ENCODE measurements at places on chromosomes 5 and 9.
A peak's percentile ranks its signal among the peaks of the same experiment; 100 is the strongest.

- no peak for DNase-seq
Measured at GRCh38 chr9:83987402-83987791, 6.8 kb downstream of the RMI1 start.

GRCh38 chr5:34707451-34708107, 51.5 kb downstream of the RAI14 start:
- no peak for DNase-seq

DNA sequence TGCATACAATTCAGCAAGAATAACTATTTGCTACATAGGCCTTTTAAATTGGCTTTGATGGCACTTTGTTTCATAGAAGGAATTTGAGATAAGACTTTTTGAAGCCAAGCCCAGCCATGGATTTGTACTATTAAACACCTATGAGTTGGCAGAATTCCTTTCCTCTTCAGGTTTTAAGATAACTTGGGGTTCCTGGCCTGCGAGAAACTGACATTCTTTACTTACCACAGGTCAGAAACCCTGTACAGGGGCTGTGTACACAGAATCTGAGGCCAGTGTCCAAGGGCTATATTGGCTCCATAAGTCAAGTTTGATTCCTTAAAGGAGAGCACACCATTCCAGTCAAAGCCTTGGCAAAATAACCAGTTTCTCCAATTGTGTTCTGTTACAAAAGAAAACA, 10.8 kb upstream of the BTNL3 start:
- no peak for DNase-seq

- DNase-seq = no peak
Measured at GRCh38 chr5:104821606-104822005, 1259.0 kb upstream of the NUDT12 start.

GRCh38 chr9:73042155-73042554, 89.3 kb upstream of the ALDH1A1 start:
- no peak for DNase-seq

GRCh38 chr9:78664370-78664769, 367.4 kb downstream of the PSAT1 start:
- no peak for DNase-seq

DNA sequence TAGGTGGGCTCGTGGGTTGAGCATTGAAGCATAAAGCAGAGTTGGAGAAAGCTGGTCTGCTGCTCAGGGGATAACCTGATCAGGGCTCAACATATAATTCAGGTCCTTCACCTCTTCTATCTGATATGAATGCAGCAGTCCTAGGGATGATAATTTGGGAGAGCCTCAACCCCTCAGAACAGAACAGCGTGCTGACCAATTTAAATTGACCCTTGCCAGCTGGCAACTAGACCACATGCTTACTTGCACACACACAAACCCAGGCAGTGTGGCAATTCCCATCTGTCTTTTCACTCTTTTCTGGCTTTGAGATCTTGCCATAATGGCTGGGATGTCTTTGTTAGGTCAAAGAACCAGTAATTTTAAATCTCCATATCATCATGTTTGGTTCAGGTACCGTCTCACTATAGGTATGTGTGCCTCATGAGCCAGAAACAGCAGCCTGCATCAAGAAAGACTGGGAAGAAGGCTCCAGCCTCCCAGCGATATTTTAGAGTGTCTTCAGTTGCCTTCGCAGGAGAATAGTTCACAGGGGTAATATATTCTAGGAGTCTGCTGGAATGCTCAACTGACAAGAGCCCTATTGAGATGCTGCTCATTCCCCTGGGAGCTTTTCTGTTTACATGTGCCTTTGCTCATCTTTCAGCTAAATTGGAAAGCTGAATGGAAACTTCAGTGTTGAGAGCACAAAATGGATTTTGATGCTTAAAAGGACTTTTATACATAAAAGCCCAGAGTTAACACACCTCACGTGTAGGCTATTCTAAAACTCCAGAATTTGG, 497.6 kb downstream of the RASEF start:
- no peak for DNase-seq

- no peak for DNase-seq
Measured at GRCh38 chr9:12699529-12699928, 6.3 kb downstream of the TYRP1 start.

DNA sequence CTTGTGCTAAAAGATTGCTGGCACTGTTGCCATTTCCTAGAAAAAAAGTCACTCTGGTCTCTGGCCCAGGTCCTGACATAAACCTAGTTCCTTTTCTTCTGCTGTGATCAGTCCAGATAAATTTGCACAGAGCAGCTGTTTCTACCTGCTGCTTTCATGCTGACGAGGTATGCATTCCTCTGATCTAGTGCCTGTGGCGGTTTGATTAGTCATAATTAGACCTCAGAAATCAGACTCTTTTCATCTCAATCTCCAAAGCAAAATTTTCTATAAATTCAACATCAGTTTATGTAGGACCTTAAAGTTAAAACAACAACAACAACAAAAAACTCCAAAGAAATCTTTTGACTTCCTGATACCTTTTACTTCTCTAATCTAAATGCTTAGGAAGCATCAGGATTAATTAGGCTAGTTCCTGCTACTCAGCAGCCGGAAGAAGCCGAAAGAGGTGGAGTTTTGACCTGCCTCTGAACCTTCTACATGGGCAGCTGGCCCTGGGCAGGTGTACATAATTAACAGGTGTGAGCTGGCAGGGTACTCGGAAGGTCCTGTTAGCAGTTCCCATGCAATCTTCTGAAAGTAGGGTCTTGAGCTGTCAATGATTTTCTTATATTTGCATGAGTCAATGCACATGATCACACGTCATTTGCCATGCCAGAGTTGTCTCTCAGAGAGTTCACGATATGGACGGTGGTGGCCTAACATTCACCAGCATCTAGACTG, 83.3 kb upstream of the CCDC112 start:
- DNase-seq = no peak

- no peak for DNase-seq
Measured at GRCh38 chr9:121331992-121332685, 37.9 kb downstream of the STOM start.

GRCh38 chr9:70601000-70601951, 186.8 kb upstream of the KLF9 start:
- peak; percentile 98 for DNase-seq

- no peak for DNase-seq
Measured at GRCh38 chr5:32520356-32520755, 65.0 kb upstream of the SUB1 start.

DNA sequence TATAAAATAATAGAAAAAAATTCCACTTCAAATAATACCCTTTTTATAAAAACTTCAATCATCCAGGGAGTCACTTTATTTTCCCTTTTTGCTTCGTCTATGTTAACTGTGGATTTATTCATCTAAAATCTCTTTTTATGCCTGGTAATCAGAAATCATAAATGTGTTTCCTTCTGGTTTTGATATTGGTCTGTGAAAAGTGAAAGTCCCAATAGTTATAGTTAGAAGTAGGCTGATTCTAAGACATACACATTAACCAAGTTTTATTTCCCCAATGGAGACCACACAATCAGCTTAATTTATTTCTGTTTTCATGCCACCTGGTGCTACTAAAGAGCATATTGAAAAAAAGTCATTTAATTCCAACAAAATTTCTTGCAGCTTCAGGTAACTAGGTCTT, 45.7 kb downstream of the ZNF474 start:
- no peak for DNase-seq

GRCh38 chr5:169767938-169768337, 130.9 kb downstream of the DOCK2 start:
- DNase-seq = peak; percentile 90

- peak; percentile 15 for DNase-seq
Measured at GRCh38 chr5:150067405-150067960, 18.9 kb downstream of the CSF1R start.

DNA sequence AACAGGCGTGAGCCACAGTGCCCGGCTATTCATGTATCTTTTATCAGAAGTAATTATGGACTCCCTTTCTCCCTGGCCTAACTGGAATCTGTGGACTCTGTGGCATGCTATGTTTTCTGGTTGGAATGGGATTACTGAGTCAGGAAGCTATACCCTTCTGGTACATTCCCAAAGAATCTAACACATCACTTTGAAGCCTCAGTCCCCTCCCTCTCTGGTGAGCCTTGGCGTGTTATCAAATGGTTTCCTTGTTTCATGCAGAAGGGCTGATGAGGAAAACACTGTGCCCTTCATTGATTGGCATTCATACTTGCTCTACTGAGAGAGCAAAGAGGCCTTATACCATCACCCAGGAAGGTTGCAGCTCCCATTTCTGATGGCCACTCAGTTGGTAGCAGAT, 22.9 kb downstream of the C5orf15 start:
- no peak for DNase-seq

- DNase-seq = no peak
Measured at GRCh38 chr5:75460942-75461610, 50.4 kb downstream of the CERT1 start.

GRCh38 chr9:78821126-78821822, 524.3 kb downstream of the PSAT1 start:
- DNase-seq = peak; percentile 29

GRCh38 chr5:41835645-41836044, 34.6 kb downstream of the OXCT1 start:
- DNase-seq = peak; percentile 88

GRCh38 chr9:92607773-92608172, 62.2 kb downstream of the IPPK start:
- no peak for DNase-seq

DNA sequence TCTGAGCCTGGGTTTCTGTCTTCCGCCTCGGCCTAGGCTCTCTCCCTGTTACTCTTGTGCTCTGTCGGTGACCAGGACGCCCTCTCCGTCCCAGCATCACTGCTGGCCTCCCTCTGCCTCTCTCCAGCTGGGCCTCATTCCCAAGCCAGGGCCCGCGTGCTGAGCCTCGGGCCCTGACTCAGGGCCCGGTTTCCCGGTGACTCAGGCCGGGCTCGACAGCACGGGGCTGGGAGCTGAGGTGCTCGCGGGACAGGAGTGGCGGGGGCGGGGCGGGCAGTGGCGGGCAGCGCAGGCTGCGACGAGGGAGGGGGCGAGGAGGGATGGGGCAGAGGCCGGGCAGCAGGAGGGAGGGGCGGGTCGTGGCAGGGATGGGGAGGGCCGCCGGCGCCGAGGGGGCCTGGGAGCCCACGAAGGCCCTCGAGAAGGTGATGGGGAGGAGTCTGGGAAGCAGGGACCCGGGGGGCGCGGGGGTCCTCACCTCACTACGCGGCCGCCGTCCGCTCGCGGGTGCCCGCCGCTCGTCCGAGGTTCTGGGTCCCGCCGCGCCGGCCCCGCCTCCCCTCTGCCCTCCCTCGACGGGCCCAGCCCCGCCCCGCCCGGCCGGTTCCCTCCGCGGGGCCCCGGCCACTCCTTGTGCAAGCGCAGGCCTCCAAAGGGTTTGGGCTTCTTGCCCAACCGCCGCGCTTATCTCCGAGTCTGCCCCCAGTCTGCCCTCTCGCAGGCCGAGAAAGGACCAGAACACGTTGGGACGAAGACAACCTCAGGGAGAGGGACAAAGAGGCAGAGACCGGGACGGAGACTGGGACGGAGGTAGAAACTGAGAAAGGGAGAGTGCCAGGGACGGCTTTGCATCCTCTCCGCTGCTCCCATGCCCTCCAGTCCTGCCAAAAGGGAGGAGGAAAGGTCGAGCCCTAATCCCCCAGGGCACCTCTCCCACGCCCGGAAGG, at the start of gene ARAP3:
Gene ARAP3 (minus strand): TSS at position 536 of the 947 bp plus-strand sequence. CDS start 1,744 bp downstream, outside the sequence.
- peak; percentile 94 for DNase-seq

GRCh38 chr9:82894961-82895821, 167.8 kb downstream of the RASEF start:
- DNase-seq = no peak

GRCh38 chr5:4345850-4346249, 750.2 kb downstream of the IRX1 start:
- no peak for DNase-seq

DNA sequence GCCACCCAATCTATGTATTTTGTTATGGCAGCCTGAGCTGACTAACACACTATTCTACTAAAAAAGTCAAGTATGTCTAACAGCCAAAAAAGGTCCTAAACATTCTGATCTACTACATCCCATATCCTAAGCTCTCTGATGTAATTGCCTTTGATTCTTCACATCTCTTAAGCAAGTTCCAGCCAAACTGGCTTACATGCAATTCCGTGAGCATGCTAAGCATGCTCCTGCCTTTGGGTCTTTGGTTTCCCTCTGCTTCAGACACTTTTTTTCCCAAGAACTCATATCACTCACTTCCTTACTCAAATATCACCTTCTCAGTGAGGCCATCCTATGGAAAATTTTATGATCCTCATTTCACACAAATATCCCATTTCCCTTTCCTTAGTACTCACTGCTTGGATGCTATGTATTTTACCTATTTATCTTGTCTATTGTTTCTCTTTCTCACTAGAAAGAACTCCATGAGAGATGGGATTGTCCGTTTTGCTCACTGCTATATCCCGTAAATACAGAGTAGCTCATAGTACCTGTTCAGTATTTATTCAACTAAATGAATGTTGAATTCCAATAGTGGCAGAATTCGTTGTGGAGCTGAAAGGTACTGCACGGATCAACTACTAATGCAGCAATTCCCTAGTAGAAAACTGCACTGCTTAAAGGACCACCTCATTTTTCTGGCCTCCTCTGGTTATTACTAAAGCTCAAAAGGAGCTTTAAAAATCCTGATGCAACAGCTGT, 2.3 kb upstream of the SLC12A2 start:
- no peak for DNase-seq

- peak; percentile 46 for DNase-seq
Measured at GRCh38 chr5:155943516-155944407, 383.2 kb upstream of the SGCD start.

DNA sequence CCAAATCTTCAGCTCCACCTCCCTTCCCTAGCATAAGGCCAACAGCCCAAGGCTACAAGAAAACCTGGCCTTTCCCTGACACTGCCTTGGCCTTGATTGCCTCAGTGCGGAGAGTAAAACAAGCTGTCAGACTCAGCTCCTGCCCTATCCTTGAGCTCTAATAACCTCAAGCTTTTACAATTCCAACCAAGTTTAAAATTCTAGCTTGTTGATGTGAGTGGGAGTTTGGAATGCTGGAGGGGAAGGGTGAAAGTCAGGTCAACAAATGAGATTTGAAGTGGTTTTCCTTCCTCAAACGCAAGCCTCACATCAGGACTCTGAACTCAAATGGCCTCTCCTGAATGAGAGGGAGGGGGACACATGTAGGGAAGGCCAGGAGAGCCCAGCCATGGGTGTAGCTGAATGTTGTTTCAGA, 197.0 kb upstream of the VLDLR start:
- no peak for DNase-seq

- DNase-seq = no peak
Measured at GRCh38 chr5:143084407-143084806, 314.2 kb downstream of the ARHGAP26 start.

DNA sequence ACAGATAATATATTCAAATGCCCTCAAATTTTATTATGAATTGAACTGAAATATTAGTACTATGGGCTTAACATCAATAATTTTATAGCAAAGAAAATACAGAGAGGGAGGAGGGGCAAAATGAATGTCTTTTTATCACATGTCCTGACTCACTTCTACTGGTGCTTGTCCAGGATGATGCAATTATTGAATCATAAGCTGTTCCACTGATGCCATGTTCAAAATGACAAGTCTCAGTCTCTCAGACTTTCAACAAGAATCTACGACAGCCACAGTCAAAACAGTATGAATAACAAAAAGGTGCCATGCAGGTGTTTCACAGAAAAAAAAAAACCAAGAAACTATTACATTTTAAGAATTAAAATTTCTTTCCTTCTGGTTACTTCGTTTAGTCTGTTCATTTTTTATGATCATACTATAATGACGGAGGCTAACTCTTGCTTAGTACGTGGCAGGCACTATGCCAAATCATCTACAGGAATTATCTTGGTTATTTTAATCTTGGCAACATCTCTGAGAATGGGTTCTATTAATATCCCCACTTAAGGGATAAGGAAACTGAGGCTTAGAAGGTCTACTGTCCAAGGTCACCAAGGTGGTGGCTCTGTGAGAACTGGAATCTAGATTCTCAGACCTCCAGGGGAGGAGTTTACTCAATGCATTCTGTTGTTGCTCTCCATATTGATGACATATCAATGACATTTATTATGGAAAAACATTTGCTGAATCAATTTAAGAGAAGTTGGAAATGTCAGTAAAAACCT, 61.5 kb downstream of the NR3C1 start:
- DNase-seq = no peak

All from adrenal gland (tissue), 19 donors.